ENCODE measurements at places on chromosomes 2 and 18.

GRCh38 chr2:234964631-234965461, 13.0 kb downstream of the SH3BP4 start:
- no peak for DNase-seq

DNA sequence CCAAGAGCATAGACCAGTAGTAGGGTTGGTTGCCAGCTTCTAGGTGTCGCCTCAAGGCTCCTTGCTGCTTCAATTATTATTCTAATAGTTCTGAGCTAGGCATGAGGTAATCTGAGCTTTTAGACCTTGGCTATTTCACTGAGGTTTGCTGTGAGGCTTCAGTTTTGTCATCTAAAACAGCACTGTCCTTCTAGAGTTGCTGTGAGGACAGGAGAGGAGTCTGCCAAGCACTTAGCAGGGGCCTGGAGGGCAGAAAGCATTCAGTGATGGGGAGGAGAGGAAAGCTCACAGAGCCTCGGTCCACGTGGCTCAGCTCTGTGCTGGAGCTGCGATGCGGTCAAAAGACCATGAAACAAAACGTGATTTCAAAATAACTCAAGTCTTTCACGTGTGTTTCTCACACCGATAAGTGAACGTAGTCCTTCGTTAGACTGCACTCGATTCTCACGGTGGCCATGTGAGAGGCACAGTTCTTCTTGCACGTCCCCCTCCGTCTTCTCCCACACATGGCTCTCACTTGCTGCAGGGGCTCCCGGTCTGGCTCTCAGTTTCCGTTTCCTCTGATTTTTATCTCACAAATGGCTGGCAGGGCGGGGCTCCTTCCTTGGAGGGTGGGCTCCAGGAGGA, 113.7 kb downstream of the B3GNT2 start:
- DNase-seq = no peak

- DNase-seq = no peak
These were observed 107.5 kb downstream of the MSTN start for GRCh38 chr2:189954989-189955388.

- DNase-seq = no peak
These were observed 102.1 kb upstream of the LMAN1 start for GRCh38 chr18:59461171-59461570.

GRCh38 chr18:79497638-79498081, 101.9 kb downstream of the NFATC1 start:
- no peak for DNase-seq
